GM04504 (cell line): ENCODE measurements at places on chromosomes 12 and 14.
A peak's percentile ranks its signal among the peaks of the same experiment; 100 is the strongest.

DNA sequence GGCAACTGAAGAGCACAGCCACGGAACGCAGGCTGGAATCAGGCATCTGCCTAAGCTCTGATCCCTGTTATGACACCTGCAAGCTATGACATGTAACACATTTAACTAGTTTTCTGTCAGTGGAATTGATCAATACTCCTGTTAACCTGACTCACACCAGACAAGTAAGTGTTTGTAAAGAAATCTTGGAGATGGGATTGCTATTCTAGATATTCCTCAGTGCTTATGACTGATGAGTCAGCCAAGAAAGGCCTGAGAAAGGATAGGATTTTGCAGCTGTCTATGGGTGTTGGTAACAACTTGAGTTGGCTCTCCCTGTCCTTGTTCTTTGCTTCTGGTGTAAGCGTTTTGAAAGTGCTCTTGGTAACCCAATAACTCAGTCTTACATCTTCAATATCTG lies 110.5 kb downstream of the GPR135 start:
- peak; percentile 30 for DNase-seq

- no peak for DNase-seq
Observed at GRCh38 chr12:126189856-126190255, 1124.6 kb downstream of the AACS start.

DNA sequence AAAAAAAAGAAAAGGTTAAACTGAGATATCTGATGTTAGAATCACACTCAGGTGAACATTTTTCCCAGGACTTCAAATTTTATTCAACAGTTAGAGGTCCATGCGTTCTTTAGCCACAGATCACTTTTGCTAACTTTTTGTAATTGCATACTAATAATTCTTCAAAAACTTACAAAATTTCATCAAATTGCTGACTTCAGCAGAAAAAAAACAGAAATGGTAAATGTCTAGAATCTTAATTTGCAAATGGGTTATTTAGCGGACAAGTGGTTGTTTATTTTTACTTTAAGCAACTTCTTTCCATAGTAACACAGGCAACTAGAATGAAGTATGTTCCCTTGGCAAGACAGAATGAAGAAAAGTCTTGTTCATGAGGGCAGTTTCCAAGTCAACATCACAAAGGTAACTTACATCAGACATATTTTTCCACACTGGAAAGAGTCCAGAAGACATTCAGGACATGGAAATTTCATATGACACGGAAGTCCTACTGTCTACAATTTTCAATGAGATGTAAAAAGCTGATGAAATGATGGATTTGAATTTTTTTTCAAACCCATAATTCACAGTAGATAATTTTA lies 62.5 kb upstream of the SOX5 start:
- DNase-seq: no peak

- DNase-seq: no peak
Observed at GRCh38 chr12:104218935-104219334, 3.4 kb downstream of the TXNRD1 start.

DNA sequence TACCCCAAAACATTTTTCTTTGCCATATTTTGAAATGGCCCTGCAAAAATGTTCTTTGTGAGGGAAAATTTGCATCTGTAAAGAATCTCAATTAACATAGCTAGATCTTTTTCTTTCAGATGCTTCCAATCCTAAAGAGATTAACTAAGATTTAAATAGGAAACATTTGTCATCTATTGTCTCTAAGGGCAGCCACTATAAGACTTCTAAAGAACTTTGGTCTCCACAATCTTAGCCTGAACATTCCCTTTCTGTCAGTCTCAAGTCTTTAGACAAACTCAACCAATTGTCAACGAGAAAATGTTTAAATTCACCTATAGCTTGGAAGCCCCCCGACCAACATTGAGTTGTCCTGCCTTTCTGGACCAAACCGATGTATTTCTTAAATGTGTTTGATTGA lies 71.1 kb upstream of the RASSF8 start:
- DNase-seq: no peak

- DNase-seq: no peak
Observed at GRCh38 chr12:39503439-39503838, 60.5 kb upstream of the KIF21A start.

DNA sequence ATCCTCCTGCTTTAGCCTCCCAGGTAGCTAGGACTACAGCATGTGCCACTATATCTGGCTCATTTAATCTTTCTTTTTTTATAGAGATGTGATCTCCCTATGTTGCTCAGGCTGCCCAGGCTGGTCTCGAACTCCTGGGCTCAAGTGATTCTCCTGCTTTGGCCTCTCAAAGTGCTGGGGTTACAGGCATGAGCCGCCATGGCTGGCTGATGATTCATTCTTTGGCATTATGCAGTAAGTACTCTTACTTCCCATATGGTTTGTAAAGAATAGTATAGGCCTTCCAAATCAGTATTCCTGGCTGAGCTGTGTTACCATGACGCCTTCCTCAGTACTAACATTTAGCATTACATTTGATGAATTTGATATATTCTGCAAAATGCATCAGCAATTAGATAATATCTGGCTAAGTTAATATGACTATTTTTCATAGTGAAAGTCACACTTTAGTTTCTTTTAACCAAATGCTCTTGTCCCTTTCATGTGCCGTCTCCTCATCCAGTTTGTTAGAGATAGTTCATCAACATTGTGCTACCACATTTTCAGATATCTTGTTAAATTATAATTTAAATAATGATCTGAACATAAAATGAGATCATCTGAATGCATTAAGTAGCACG lies 3.2 kb upstream of the MIA2 start:
- no peak for DNase-seq

DNA sequence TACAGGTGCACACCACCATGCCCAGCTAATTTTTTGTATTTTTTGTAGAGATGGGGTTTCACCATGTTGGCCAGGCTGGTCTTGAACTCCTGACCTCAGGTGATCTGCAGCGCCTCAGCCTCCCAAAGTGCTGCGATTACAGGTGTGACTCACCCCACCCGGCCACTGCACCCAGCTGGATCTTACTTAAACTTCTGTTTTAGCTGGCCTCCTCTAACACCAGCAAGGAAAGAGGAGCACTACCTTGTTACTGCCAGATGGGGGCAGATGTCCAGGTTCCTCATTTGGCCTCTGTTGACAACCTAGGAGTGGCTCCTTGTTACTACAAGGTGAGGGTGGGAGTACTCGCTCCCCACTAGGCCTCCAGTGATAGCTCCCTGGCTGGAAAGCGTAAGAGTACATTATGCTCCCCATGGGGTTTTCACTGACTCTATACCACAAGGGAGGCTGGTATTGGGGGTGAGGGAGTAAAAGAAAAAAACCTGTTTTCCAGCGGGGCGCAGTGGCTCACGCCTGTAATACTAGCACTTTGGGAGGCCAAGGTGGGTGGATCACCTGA lies 13.2 kb upstream of the ARF6 start:
- DNase-seq: no peak

- no peak for DNase-seq
Observed at GRCh38 chr12:95463050-95463449, 10.9 kb upstream of the METAP2 start.

DNA sequence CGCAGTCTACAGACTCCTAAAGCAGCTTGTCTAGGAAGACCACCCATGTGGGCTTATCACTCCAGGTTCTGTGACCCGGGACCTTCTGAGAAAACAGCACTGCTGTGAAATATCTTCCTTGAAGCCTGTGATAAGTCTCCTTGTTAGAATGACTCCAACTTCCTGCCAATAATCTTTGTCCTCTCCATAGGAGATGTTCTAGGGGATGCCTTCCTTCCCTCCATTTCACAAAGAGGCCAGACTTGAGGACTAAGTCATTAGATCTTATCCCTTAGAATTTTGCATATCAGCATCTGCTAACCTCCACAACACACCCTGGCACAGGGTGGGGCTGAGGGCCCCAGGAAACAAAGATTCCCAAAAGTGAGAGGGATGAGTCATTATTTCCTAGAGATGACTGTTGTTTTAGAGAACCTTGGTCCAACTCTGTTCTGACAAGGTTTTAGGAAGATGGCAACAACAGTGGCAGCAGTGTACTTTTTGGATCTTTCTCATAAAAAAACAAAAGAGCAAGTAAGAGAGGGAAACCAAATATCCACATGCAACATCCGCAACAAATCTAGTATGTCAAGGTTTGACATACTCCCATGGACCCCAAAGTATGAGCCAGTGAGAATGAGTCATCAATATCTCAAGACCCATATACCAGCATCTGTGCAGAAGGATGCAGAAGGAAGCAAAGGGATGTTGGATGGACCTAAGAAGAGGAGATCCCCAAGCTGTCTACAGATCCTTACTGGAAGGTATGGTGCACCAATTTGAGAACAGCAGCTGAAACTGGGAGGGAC lies 6.0 kb downstream of the LTB4R start:
- no peak for DNase-seq

GRCh38 chr12:102876883-102877282 lies 40.2 kb downstream of the PAH start:
- no peak for DNase-seq

DNA sequence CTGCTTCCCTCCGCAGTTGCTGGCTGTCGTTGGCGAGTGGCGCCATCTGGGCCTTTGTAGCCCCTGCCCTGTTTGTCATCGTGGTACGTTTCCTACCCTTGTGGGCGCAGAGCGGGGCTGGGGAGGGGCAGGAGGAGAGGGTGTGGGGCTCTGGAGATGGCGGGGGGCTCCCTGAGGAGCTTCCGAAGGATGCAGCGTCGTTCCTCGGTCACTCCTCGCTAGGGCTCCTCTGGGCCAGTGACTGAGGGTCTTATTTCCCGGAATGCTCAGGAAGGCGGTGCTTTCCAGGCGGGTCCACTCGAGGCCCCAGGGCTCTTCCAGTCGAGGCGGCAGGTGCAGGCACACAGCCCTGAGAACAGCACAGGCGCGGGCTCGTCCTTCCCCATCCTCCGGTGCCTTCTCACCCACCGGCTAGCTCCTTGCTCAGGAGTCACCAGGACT lies 167.1 kb downstream of the ADGRD1 start:
- no peak for DNase-seq

- DNase-seq: no peak
Observed at GRCh38 chr12:6097411-6097810, 27.1 kb downstream of the VWF start.

DNA sequence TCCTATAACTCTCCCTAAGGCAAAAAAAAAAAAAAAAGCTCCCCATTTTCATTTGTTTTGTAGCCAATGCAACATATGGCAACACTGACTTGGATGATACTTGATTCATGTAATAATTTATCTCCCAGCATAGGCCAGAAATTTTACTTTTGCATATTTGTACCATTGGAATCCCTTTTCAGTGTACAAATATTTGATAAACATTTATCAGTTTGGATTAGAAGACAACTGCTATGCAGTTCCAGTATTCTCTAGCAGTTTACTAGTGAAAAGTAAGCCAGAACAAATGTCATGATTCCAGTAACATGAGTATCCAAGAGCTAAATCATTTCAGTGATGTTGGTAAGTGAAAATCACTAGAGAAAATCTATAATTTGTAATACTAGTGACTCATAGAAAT lies 392.3 kb downstream of the CCER1 start:
- no peak for DNase-seq

- peak; percentile 45 for DNase-seq
Observed at GRCh38 chr14:83874662-83875061, 1655.3 kb upstream of the FLRT2 start.

DNA sequence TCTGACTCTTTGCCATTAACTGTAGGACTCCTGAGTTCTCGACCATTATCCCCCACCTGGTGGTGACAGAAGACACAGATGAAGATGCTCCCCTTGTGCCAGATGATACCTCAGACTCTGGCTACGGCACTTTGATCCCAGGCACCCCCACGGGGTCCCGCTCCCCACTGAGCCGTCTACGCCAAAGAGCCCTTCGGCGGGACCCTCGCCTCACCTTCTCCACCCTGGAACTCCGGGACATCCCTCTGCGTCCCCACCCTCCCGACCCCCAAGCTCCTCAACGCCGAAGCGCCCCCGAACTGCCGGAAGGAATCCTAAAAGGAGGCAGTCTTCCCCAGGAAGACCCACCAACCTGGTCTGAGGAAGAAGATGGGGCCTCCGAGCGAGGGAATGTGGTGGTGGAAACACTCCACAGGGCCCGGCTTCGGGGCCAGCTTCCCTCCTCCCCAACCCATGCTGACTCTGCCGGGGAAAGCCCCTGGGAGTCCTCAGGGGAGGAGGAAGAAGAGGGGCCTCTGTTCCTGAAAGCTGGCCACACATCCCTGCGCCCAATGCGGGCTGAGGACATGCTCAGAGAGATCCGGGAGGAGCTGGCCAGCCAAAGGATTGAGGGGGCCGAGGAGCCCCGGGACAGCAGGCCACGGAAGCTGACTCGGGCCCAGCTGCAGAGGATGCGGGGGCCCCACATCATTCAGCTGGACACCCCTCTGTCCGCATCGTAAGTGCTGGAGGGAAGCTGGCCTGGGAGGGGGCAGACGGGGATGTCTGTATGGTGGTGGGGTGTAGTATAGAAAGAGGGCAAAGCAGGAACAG lies 14.4 kb downstream of the TNFRSF1A start:
- no peak for DNase-seq

GRCh38 chr12:121580959-121581685 lies at the start of gene KDM2B:
Gene KDM2B, minus strand, starts transcription at chr12:121581023. Its CDS starts 112 bp downstream, at chr12:121580911.
- DNase-seq: no peak

GRCh38 chr14:54567224-54567638 lies 303 bp downstream of the SAMD4A start:
- DNase-seq: no peak

DNA sequence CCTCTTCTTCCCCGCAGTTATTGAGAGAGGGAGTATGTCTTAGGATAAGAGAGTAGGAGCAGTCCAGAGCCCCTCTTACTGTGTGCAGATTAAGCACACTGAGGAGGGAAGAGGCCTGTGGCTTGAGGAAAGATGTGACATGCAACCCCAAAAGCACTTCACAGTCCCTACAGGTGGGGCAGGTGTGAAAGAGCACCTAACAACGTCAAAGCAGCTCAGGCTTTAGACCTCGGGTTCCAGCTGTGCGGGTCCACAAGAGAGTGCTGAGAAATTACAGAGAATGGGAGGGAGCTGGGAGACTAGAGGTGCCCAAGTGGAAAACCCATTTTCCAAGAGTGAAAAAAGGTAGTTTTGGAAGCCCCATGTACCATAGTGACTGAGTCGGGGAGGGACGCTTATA lies 127.6 kb downstream of the SLC25A47 start:
- no peak for DNase-seq

GRCh38 chr14:64598404-64598803 lies 48.6 kb downstream of the PPP1R36 start:
- no peak for DNase-seq

GRCh38 chr14:38623661-38624060 lies 367.8 kb upstream of the CLEC14A start:
- peak; percentile 42 for DNase-seq

DNA sequence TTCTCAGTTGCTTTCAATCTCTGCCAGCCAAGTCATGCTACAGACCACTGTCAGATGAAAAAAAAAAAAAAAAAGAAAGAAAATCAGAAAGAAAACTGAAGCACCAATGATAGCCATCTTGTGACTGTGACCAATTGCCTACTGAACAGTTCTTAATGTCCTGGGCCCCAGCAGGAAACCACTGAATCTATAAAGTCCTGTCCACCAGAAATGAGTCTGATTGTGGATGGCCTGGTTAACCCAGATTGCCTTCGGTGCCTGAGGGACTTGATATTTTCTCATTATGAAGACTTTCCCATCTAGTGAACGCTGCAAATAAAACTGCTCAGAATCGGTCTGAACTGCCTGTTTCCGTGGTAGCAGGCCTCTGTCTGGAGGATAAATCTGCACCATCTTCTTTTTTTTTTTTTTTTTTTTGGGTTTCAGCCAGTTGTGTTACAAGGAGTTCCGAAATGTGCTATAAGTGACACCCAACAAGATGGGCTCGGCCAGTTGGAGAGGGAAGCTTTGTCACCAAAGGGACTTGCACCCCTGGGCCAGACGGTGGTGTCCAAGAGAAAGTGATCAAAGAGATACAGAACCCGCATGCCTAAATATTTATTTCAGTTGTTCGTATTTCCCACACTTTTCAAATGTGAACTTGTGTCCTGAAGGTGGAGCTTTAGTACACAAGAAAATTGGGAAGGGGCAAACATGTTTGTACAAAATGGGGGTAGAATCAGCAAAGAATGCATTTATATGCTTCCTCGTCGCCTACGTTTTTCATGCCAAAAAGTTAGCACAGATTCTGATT lies 3.0 kb upstream of the PLXNC1 start:
- DNase-seq: peak; percentile 23
